HL-60 (cell line): ENCODE measurements at places on chromosomes 11 and 22.

- DNase-seq: no peak
These were observed 34.2 kb upstream of the BIRC3 start for GRCh38 chr11:102283116-102283485.

DNA sequence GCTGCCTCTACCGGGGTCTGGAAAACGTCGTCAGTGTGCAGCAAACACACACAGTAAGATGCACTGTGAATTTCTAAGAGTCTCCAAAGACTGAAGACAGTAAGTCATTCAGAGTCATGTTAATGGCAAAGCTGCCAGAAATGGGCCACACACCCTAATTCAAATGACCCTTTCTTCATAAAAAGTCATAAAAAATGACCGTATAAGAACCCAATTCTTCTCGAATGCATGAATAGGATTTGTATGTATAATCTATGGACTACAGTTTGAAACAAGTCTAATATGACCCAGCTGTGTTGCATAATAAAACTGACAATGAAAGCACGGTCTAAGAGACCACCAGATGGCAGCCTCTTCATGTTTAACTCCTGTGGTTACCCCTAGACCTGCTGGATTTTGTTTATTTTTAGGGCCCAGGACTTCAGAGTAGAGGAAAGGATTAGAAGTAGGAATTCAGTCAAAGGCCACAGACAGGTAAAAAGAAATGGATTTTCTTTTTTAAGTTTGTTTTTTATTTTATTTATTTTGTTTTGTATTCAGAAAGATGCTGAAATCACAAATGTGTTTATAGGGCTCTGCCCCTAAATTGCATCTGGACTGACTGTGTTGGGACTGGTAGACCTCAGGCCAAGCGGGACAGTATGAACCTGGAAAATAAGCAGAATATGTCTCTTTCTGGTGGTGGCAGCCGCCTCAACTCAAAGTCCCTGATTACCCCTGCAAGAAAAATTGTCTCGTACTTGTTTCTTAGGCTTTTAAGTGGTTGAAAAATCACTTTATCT lies 32.1 kb upstream of the SLC5A12 start:
- DNase-seq: peak; percentile 2

DNA sequence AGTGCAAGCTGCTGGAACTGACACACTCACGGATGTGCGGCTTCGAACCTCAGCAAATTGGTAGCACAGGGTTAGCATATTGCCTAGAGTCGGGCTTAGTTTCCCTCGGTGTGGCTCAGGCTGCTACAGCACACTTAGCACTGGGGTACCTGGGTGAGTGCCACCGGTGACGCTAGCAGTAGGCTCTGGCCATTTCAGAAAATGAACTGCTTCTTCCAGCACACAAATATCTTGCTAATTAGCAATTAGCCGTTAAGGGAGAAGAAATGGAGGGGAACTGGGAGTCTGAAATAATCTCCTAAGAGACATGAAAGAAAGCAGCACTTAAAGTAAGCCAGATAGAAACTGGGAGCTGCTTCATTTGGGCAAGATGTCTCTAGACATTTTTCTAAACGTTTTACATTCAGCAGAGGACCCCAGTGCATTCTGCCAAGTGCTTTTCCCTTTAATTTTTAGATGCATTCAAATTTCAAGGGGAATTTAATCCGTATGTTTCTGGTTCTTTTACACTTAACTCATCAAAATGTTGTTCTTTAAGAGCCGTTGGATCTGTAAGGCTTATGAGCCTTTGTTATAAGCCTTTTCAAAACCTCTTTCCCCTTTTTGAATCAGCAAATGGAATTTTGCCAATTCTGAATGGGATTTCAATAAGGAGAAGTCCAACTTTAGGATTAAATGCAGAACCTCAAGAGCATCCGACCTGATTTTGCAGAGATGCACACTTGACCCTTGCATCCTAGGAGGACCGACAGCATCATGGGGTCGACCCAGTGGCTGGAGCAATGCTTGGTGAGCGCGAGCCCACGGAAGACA lies 708.1 kb downstream of the NTM start:
- DNase-seq: no peak

GRCh38 chr11:57650739-57651090 lies 1.0 kb upstream of the YPEL4 start:
- DNase-seq: no peak

- no peak for DNase-seq
These were observed 111.1 kb downstream of the TP53I11 start for GRCh38 chr11:44839458-44840084.

GRCh38 chr22:43483266-43483665 lies 71.5 kb downstream of the MPPED1 start:
- DNase-seq: no peak
